ENCODE measurements at places on chromosomes 11 and 22.

GRCh38 chr11:35944503-35945136 lies 758 bp downstream of the LDLRAD3 start:
- DNase-seq = no peak

GRCh38 chr11:113907152-113907551 lies 2.6 kb downstream of the HTR3B start:
- DNase-seq = no peak

DNA sequence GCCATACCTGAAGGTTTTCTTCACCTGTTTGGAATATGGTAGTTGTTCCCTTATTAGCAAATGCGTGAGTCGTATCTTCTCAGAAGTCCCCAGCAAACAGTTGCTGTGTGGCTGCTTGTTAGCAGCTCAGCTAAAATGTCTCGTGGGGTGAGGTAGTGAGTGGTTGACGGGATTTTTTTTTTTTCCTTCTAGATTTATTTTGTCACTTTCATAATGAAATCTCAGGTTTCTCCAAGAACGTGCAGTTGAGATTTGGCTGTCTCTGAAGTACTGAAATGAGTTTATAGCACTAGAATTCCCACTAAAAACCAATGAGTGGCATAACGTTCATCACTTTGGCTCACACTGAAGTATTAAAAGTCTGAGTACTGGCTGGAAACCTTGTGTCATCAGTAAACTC lies 16.8 kb downstream of the RCN1 start:
- no peak for DNase-seq

- DNase-seq = no peak
These were observed 54.7 kb downstream of the WNT11 start for GRCh38 chr11:76151556-76152085.

GRCh38 chr11:47509077-47509536 lies 43.8 kb downstream of the CELF1 start:
- no peak for DNase-seq

DNA sequence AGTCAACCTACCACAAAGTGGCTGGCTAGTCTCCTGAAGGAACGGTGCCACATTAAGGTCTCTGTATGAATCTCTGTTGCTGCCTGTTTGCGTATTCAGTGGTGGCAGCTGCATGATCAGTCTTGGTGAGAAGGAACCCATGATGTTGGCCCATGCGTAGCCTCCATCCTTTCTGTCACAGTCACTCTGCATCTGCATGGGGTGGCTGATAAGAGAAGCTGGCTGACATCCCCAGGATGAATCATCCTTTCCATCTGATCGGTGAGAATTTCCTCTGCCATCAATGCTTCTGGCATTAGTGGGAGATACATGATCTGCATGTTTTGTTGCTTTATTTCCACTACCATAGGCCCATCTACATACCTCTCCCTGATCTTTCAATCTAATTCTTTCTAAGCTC lies 199.0 kb upstream of the NECTIN1 start:
- DNase-seq = no peak

DNA sequence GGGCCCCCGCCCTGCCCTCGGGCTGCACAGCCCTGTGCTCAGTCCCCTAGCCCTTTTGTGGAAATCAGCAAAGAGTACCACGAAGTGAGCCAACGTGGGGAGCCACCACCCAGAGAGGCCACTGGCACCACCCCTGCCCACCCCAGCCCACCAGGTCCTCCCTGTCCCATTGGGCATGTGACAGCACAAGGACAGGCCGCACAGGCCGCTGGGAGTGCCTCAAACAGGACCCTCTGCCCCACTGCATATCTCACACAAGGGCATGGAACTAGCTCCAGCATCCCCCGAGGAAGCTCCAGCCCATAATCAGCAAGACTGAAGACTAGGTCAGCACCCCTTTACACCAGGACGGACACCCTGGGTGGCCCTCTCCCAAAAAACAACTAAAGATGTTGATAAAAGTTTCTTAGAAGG lies 29.7 kb downstream of the GNB1L start:
- no peak for DNase-seq

- no peak for DNase-seq
These were observed 35.7 kb downstream of the DAGLA start for GRCh38 chr11:61715867-61716266.

Data from T-helper 9 cell (primary cell).